ENCODE measurements at places on chromosomes 4 and X.

DNA sequence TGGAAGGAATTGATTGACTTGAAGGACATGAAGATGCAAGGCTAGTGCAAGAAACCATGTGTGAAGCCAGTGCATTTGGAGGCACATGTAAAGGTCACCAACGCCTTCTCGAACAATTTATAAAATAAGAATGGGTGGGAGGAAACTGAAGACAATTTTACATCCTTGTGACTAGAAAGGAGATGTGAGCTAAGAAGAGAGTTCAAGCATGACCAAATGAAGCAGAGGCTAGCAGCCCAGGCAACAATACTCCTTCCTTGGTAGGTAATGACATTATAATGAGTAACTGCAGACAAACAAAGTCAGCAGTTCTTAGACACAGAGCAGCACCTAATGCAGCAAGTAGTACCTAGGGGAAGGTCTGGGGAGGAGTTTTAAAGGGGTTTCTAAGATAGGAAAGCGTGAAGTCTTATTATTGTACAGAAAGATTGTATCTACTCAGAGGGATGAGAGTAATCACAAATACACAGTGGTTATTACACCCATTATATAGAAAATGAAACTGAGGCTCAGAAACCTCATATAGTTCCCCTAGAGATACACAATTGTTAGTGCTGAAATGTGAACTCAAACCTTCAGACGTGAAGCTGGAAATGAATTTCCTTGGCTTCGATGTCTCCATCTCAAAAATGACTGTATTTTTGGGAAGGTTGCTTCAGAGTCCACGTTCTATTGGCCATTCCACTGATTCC is 56.1 kb downstream of the ATXN3L start:
- DNase-seq: no peak

GRCh38 chr4:78138252-78138651 is 81.1 kb downstream of the FRAS1 start:
- DNase-seq: no peak

DNA sequence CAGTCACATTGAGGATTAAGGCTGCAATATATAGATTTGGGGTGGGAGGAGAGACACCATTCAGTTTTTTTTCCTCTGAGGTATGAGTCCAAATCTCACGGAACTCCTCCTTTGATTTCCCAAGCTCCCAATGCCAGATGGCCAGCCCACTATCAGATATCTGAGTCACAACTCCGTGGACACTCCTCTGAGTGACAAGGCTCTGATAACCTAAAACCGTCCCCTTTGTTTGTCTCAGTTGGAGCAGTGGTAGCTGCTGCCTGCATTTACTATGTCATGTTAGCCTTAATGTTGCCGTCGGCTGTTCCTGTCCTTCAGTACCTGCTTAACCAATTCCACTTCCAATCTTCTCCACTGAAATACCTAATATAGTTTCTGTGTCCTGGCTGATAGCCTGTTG is 107.3 kb downstream of the DTHD1 start:
- no peak for DNase-seq

- DNase-seq: no peak
Observed at GRCh38 chr4:123580981-123581664, 184.5 kb downstream of the SPRY1 start.

DNA sequence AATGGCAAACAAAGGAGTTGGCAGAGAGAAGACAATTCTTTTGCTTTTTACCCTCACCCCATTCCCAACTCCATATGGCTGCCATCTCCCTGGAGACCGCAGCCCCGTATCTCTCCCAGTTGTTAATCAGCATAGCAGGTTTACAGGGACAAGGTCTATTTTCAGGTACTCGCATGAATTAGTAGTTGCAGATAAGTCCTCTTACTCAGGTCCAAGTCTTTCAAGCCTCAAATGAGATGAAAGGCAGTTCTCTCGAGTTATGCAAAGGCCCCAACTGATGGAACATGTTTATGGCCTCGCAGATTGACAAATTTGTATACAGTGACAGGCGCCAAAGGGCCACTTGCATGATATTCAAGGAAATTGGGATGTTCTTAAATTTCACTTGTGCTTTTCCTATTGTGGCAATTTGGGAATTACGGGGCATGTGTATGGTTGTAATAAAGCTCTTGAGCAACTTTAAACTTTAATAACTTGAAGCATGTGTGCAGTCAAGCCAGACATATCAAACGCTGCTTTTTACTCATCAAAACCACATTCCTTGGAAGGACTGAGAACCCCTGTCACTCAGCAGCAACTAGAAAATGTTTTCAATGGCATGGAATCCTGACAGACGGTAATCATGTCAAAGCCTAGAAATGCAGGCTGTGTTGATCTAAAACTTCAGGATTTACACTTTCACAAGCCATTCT is 45.1 kb downstream of the KDR start:
- DNase-seq: no peak

GRCh38 chr4:65971686-65972085 is 301.4 kb upstream of the EPHA5 start:
- DNase-seq: no peak

GRCh38 chr4:83308672-83309071 is 24.1 kb upstream of the COQ2 start:
- DNase-seq: no peak

DNA sequence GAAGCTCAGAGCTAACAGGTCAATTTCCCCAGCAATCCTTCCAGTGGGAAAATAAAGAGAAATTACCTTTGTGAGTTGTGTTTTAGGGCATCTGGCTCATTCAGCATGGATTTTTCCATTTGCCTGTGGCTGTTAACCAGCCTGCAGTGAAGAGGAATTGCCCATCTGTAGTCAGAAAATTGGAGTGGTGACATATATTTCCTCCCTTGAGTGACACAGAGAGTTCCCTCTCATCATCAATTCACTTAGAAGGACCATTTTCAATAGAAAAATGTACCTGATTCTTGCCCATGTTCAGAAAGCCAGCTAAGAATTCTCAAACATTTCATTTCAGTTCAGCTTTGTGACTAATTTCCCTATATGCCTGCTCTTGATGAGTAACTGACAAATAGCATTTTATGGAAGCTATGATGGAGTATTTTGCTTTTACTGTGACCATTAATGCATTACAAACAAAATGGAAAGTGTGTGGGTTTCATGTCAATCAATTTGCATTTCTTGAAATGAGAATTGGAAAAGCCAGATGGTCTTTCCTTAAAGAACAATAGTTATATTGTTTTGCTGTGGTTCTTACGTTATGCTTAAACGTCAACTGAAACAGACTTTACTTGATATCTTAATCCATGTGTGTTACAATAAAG is 155.8 kb downstream of the NWD2 start:
- no peak for DNase-seq

DNA sequence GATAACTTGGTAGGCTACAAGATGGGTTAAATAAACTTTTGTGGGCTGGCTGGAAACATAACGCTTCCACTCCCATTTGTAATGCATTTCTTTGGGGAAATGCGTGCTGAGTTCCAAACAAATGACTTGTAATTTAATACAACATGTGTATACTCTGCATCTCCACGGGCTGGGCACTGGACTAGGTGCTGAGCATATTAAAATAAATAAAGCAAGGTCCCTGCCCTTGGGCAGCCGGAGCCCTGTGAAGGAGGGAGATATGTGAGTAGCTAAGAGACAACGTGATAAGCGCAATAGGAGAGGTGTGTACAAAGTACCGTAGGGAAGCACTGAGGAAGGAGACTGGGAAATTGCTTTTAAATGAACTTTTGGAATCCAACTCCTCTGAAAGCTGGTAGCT is 147.2 kb upstream of the RBPJ start:
- no peak for DNase-seq

DNA sequence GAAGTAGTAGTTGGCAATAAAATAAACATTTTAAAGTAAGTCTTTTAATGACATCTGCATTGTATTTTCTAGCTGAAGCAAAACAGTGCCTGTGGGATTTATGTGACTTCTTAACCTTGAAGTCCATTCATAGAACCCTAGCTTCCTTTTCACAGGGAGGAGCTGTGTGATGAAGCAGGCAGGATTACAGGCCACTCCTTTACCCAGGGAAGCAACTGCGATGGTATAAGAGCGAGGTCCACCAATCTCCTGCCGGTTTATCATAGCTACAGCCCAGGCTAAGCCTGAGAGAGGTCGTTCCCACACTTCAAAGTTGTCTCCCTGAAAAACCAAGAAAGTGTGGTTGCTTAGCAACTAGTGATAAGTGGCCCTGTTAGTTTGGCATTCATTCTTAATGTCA is 7.0 kb downstream of the RPL36A start:
- no peak for DNase-seq

GRCh38 chr4:31427691-31428090 is 707.5 kb downstream of the PCDH7 start:
- DNase-seq: no peak

- DNase-seq: no peak
Observed at GRCh38 chrX:68826113-68826980, 2.5 kb upstream of the EFNB1 start.

GRCh38 chr4:184807797-184808712 is 17.7 kb downstream of the ACSL1 start:
- DNase-seq: no peak

GRCh38 chrX:103919270-103919637 is 43.2 kb upstream of the TMSB15B start:
- no peak for DNase-seq

DNA sequence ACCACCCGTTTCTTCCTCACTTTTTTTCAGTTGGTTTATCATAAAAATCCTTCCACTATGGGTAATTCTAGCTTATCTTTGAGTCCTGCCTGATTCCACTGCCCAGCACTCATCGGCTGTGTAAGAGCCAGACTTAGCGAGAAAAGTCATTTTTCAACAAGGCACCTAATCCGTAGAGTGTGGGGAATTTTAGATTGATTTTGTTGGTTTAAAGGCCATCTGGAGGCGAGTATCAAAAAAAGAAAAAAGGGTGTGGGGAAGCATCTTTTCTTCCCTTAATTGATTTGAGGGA is 134.4 kb downstream of the TET2 start:
- no peak for DNase-seq

DNA sequence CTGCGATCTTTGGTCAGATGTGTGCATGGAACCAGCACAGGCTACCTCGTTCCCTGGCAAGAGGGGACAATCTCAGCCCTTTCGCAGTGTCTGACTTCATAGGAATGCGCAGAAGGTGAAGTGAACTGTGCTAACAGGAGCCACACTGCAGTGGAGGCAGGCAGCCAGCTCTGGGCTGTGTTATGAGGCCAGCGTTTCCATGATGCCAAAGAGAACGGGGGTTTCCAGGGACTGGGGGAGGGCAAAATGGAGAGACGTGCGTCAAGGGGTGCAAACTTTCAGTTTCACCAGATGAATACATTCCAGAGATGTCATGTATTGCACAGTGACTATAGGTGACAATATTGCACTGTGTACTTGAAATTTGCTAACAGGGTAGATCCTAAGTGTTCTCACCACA is 30.4 kb downstream of the CLDN34 start:
- peak; percentile 14 for DNase-seq

DNA sequence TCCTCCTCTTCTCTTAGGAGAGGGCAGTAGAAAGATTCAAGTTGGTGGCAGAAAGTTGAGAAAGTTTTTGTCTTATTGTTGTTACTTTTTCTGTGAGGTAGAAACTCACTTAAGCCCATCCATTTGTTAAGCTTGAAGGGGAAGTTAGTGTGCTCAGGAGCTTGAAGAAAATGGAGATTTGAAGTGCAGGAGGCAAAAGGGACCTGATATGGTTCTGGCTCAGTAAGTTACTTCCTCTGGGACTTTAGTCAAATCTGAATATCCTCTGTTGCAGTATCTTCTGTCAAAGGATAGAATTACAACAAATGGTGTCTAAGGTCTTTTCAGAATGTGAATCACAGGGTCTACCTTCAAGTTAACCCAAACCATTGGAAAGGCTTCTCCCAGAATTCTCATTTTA is 46.2 kb downstream of the CXCL13 start:
- DNase-seq: no peak

DNA sequence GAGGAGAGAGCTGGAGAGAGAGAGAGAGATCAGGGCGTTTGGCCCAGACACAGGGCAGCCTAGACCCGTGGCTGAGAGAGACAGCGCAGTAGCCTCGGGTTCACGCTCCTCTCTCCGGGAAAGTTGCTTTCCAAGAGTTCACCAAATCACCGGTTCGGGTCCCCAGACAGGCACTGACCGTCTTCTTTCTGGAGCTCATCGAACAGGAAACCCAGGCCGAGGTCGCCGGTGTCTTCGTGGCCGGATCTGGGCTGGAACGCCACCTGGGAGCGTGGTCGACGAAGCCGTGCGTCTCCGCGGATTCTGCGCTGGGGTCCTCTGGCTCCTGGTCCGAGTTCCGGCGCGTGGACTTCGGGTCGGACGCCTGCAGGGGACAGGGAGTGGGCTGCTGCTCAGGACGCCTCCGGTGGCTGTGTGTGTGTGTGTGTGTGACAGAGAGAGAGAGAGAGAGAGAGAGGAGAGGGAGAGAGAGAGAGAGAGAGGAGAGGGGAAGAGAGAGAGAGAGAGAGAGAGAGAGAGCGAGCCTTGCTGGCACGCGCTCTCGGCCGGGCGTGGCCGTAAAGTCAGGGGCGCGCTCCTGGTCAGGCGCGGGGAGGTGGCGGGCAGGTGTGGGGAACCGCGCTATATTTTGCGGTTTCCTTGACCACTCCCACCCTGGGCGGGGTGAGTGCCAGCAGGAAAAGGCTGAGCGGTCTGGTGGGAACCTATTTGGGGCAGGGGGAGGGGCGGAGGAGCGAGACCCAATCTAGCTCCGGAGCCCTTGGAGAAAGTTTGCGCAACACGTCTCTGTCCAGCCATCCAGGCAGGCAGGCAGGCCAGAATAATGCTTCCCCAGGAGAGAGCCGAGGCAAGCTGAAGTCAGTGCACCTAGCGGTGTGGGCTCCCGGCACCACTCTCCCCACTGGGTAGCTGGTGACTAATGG is 62.1 kb downstream of the RHOXF2B start:
- no peak for DNase-seq

- no peak for DNase-seq
Observed at GRCh38 chr4:87011340-87012034, 76.7 kb downstream of the AFF1 start.

- DNase-seq: no peak
Observed at GRCh38 chr4:117284736-117285135, 199.4 kb upstream of the TRAM1L1 start.

- no peak for DNase-seq
Observed at GRCh38 chr4:87819281-87819919, 13.4 kb upstream of the MEPE start.

- no peak for DNase-seq
Observed at GRCh38 chr4:36360755-36361154, 79.3 kb downstream of the DTHD1 start.

DNA sequence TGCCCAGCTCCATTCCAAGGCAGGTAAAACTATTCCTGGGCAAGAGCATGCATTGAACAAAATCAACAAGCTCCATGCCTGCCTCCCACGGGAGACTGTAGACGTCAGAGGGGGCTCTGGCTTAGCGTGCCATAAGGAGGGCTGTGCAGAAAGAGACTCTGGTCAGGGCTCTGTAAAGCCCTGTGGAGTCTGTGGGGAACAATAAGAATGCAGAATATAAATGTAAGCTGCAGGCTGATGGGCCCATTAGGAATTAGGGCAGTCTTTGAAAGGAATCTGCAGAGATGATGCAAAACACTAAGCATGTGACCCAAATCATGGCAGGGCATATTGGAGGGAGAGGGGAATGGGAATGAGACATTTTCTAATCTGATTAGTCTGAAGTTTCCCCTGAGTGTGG is 170.3 kb downstream of the EFHC2 start:
- no peak for DNase-seq

- DNase-seq: no peak
Observed at GRCh38 chr4:155062948-155063347, 145.5 kb upstream of the NPY2R start.
